ENCODE measurements at places on chromosomes 2 and 18.
A peak's percentile ranks its signal among the peaks of the same experiment; 100 is the strongest.

DNA sequence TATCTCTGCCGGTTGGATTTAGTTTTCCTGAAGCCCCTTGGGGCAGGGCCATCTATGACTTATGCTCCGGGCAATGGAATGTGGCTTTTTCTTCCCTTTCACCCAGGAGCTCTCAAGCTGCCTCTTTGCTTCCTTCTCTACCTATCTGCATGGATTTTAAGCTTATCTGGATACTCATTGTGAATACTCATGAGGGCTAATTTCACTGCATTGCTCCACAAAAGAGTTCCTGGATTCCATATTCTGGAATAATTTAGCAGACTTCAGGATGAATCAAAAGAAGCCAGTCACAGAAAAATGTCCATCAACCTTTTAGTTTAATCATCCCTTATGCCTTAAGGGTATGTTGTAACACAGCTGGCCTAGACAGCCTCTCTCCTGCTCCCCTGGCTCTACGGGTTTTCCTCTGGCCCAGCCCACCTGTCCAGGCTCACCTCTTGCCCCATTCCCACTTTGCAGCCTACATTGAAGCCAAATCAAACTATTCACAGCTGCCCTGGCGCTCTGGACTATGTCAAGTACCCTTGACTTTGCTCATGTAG is 122.8 kb upstream of the RMDN2 start:
- no peak for DNase-seq

GRCh38 chr2:164523009-164523408 is 98.3 kb downstream of the GRB14 start:
- no peak for DNase-seq

DNA sequence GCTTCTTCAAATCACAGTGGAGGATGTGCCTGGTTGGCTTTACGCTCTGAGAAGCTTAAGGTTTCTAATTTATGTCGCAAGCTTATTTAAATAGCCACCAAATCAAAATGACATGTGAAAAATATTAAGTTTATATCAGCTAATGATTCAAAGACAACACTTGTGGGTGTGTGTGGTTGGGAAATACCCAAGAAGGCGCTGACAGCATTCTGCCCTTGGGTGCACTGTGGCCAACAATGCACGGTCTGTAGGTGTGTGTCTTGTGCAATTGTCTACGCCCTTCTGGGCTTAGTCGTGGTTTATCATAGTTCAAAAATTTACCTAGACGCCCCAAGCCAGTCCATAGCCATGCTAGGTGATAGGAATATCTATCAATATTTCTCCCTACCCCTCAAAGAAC is 60.9 kb downstream of the KCTD1 start:
- DNase-seq, result peak; percentile 10

GRCh38 chr2:5472673-5473072 is 219.5 kb upstream of the SOX11 start:
- no peak for DNase-seq

DNA sequence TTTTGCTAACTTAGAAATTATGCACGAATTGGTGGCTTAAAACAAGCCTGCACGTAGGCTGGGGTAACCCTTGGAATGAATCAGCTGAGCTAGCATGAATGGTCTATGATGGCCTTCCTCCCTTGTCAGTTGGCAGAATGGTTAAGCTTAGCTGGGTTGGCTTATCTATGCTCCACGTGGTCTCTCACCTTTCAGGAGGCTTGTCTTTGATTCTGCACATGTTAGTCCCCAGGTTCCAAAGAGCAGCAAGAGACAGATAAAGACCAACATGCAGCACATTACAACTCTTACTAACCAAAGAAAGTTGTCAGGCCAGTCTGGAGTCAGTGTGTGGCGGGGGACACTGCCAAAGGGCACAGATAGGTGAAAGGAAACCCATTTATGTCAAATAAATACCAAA is 700.9 kb upstream of the SYT4 start:
- DNase-seq, result no peak

DNA sequence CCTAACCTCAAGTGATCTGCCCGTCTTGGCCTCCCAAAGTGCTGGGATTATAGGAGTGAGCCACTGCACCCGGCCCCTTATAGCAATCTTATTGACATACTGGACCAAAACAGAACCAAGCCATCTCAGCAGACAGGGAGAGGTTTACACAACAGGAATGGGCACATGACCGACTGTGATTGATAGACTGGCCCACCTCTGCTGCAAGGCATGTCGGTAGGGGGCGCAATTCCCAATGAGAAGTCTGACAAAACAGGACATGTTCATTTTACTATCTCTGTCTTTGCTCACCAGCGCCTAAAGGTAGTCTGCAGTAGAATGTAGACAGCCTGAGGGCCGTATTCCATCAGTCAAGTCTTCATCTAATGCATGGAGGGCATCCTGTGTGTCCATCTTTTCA is 2.0 kb downstream of the LYPD6B start:
- peak; percentile 61 for DNase-seq

DNA sequence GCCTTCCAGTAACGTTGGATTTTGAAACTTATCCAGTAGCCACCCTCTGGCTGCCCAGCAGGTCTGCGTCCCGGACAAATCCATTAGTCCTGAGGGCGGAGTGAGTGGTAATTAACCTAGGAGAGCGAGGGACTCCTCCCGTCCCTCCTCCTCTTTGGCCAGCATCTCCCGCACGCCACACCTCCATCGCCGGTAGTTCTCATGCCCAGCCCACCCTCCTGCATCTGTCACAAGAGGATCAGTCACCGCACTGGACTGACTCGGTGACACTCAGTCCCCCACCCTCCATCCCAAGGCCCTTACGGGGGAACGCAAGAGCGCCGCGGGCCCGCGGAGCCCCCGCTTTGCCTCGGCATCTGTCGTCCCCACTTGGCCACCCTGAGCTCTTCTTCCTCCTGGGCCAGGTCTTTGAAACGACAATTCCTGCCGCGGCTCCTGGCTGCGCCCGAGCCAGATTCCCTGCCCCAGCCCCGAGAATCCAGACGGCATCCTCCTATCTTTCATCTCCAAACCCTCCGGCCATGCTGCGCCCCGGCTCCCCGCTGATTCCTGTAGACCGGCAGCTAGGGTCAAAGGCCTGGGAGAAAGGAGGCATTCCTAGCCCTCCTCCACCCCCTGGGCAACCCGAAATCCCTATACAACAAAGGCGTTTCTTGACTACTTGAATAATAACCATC is 77.5 kb downstream of the EIF2AK3 start:
- no peak for DNase-seq

DNA sequence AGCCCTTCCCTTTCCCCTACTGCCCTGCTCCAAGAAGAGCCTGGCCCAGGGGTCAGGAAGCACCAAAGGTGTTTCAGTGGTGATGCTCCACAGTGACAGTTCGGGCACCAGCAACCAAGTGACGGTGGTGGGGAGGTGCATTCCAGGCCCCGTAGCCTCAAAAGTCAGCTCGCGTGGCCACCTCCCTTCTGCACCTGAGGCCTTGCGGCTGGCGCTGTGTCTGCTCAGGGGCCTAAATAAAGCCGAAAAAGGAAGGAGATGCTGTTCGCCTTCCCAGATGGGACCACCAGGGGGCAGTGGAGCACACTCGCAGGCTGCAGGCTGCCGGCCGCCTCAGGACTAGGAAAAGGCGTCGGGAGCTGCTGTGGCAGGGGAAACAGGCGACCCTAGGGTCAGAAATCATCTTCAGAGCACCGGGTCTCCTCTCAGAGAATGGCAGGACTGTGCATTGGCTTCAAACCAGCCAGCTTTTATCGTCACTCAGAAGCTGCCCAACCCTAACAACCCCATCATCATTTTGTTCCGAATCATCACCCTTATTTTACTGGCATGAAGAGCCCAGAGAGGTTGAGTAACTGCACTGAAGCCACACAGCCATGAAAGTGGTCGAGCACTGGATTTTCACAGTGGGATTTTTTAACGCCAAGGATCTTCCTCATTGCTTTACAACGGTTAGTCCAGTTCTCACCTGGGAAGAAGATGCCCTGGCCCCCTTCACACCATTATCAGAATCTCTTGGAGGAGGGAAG is 213.0 kb upstream of the CELF4 start:
- DNase-seq, result peak; percentile 3

GRCh38 chr2:160353166-160353565 is 140.4 kb downstream of the RBMS1 start:
- DNase-seq, result no peak

DNA sequence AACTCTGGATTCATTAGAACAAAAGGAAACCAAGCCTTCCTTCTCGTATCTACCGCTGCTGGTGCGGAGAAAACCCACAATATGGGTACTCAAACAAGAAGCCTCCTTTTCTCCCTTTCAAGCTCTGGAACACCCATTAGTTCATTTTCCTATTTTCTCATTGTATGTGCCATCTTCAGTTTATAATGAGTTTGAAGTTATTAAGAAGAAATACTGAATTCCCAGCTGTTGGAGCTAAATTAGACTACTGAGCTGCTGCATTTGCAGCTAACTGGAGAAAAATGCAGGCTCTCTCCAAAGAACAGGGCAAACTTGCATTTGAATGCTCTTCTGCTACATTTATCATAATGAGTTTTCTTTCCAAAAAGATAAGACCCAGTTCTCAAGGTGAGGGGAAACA is 398.5 kb downstream of the NBAS start:
- DNase-seq, result no peak

DNA sequence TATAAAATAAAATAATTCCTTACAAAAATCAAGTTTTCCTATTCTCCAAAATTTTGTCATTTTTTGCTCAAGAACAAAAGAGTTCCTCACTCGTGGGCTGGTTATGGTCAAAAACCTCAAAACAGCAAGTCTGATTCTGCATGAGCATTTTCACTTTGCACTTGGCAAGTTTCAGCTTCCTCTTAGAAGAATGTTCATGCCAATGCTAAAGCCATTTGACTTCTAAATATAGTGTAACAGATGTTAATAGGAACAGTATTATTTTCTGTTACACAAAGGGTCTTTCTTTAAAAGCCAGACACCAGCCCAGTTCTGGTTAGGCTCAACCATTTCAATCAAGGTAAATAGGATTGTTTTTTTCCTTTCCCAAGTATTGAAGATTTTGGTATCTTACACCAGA is 261.3 kb upstream of the CCDC68 start:
- no peak for DNase-seq

GRCh38 chr2:23390152-23390551 is 5.2 kb downstream of the KLHL29 start:
- no peak for DNase-seq

DNA sequence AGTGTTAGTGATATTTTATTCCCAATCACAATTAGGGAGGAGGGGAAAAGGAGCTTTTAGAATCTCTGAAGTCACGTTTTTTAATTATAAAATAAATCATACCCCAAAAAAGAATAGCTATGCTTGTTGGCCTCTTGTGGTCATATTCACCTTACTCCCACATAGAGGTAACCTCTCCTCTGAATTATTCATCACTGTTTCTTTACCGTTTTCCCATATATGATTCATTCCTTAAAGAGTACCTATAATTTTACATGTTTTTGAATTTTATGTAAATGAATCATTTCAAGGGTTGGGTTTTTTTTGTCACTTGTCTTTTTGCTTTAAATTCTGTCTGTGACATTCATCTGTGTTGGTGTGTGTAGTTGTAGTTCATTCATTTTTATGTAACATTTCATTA is 110.6 kb upstream of the CD302 start:
- DNase-seq, result no peak

DNA sequence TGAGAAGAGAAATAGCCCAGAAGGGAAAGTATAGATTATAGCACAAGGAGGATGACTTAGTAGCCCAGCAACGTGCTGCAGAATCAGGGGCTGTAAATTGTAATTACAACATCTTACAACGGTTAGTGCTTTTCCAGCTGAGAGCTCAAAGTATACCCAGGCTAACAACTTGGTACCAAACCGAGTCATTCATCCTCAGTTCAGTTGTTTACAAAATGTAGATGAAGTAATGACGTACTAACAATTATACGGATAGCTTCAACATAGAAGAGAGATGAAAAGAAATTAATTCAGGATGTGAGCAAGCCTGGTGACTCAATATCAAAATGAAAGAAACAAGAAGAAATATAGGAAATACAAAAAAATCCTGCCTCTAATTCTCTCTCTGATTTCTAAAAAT is 99.2 kb downstream of the DYNAP start:
- no peak for DNase-seq

DNA sequence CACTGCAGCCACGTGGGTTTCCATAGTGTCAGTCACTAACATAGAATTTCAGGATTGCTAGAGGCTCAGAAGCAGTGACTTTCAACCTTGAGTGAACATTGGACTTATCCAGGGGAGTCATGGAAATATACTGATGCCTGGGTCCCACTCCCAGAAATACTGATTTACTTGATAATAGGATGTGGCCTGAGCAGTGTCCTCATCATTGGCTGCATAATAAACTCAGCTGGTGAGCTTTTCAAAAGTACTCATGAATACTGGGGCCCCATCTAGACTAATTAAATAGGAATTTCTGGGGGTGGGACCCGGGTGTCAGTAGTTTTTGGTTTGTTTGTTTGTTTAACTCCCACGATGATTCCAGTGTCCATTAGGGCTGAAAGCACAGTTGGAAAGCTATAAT is 141.4 kb downstream of the COL4A4 start:
- no peak for DNase-seq

DNA sequence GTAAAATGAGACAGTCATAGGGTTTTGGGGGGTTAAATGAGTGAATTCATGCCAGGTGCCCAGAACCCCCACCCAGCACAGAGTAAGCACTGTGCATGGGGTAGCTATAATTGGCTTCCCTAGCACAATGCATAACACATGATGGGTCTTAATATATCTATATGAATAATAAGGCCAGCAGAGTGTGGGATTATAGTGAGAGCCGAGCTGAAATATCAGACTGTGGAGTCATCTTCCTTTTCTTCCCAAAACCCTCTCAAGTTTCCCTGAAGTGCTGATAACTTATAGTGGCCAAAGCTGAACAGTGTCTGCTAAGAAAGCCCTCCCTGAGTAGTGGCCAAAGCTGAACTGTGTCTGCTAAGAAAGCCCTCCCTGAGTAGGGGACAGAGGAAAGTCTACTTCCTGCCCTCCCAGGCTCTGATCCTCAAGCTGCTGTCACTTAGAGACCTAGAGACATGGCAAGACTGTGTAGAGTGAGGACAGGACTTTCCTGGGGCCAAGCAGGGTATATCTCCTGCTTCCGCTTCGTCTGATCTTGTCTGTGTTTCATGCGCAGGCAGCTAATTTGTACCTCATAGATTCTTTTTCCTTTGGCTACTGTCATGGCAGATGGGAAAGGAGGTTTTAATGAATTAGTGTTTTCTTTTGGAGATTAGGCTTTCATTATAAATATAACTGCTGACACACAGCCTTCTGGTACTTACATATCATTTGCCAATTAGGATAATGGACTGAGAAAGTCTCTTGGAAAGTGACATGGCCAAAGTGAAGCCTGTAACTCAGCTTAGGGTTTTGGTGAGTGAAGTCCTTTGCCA is 94.9 kb downstream of the FHOD3 start:
- no peak for DNase-seq

DNA sequence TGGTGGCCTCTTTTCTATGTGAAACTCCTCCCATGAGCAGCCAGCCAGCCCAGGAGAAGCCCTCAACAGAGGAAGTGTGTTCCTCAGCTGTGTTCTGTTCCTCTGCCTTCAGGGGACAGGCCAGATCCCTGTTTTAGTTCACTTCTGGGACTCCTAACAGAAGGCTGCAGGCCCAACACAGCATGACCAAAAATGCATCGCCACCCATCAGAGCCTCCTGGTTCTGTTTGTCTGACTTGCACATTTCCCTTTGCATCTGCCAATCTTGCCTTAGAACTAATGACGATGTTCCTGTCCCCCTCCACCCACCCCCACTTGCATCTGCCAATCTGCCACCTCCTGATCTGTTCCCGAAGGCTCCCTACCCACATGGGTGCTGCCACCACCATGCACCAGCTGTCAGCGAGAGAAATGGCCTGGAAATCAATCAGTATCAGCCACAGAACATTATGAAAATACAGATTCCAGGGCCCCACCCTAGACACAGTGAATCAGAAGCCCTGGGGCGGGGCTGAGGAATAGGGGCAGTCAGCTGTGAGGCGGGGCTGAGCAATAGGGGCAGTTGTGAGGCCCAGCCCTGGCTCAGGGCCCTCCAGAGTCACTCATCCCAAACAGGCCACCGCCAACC is 51.0 kb downstream of the FAM168B start:
- DNase-seq, result no peak
